Activated B cell treated with CpG ODN at 0.5 μM for 24 hours (primary cell): ENCODE measurements at places on chromosomes 2 and 18. TPM values are rescaled to one million over a fixed set of nuclear protein-coding genes. Genes with fewer than 3 reads are reported as not detected.

DYTN gene
- not detected in 2 replicates for total RNA-seq

GALNT5 gene
- not detected in 2 replicates for total RNA-seq

FOXD4L1 gene
- 0.17 and 0.35 TPM in 2 replicates for total RNA-seq

ZNF396 gene
- total RNA-seq: 1.5 and 2.2 TPM in 2 replicates

FRZB gene
- total RNA-seq: 0.22 TPM in 1 of 2 replicates, not detected in the other

CRACDL gene
- not detected in 2 replicates for total RNA-seq

HOXD3 gene
- total RNA-seq: not detected in 2 replicates

NR4A2 gene
- total RNA-seq: 6.7 and 7.5 TPM in 2 replicates

TEKT4 gene
- total RNA-seq: 0.15 TPM in 1 of 2 replicates, not detected in the other

BOLL gene
- not detected in 2 replicates for total RNA-seq

ADAM23 gene
- total RNA-seq: 0.86 and 1.5 TPM in 2 replicates

ZNF521 gene
- total RNA-seq: 0.16 and 0.61 TPM in 2 replicates

PPP4R1 gene
- total RNA-seq: 48.1 and 51.3 TPM in 2 replicates

TPO gene
- not detected in 2 replicates for total RNA-seq

VAMP8 gene
- 128 and 145 TPM in 2 replicates for total RNA-seq

MLPH gene
- total RNA-seq: not detected in 2 replicates

TFPI gene
- total RNA-seq: not detected in 2 replicates

EMX1 gene
- 0.22 TPM in 1 of 2 replicates, not detected in the other for total RNA-seq

SLC9A4 gene
- 0.05 and 0.11 TPM in 2 replicates for total RNA-seq

KCNF1 gene
- total RNA-seq: not detected in 2 replicates

NFATC1 gene
- 49.0 and 52.6 TPM in 2 replicates for total RNA-seq

IL37 gene
- not detected in 2 replicates for total RNA-seq

SPEG gene
- 0.09 and 0.42 TPM in 2 replicates for total RNA-seq

CETN1 gene
- not detected in 2 replicates for total RNA-seq

TTR gene
- not detected in 2 replicates for total RNA-seq

CAPN14 gene
- total RNA-seq: 2.4 and 3.3 TPM in 2 replicates

MYO5B gene
- 0.49 and 0.51 TPM in 2 replicates for total RNA-seq

SIX3 gene
- total RNA-seq: not detected in 2 replicates

MRO gene
- total RNA-seq: not detected in 2 replicates

HOXD4 gene
- not detected in 2 replicates for total RNA-seq

LYPD1 gene
- total RNA-seq: not detected in 2 replicates

ACYP2 gene
- total RNA-seq: 14.9 and 15.9 TPM in 2 replicates

COLEC12 gene
- 0.05 TPM in 1 of 2 replicates, not detected in the other for total RNA-seq

TMEM37 gene
- 0.37 and 0.51 TPM in 2 replicates for total RNA-seq

ADI1 gene
- total RNA-seq: 19.2 and 20.5 TPM in 2 replicates

SMARCAL1 gene
- total RNA-seq: 31.5 and 34.3 TPM in 2 replicates

LRATD1 gene
- not detected in 2 replicates for total RNA-seq

AQP12A gene
- total RNA-seq: not detected in 2 replicates

PSMA8 gene
- 0.89 and 0.93 TPM in 2 replicates for total RNA-seq

GMCL1 gene
- 8.0 and 13.0 TPM in 2 replicates for total RNA-seq

ATF2 gene
- 49.0 and 59.9 TPM in 2 replicates for total RNA-seq

CASP10 gene
- total RNA-seq: 9.5 and 13.8 TPM in 2 replicates

PRSS56 gene
- not detected in 2 replicates for total RNA-seq

HS6ST1 gene
- total RNA-seq: 14.1 and 16.9 TPM in 2 replicates

C2orf76 gene
- 10.0 and 11.0 TPM in 2 replicates for total RNA-seq

COL4A4 gene
- 9.3 and 10.9 TPM in 2 replicates for total RNA-seq
